Stimulated activated naive B cell treated with anti-CD40 and anti-IgM and Interleukin-4, amounts not matched to agents 10 μg/mL and 1 μg/mL and 100 μg/mL, for 72 hours (primary cell): ENCODE measurements at places on chromosomes 11 and 22.

- H3K36me3 ChIP-seq, result peaks cover 8% of the 10 kb centered on the region
- DNase-seq, result no peak
- peak overlapping the region; percentile 99 for H3K4me3 ChIP-seq
- no peaks in the 10 kb centered on the region for H3K27me3 ChIP-seq
- H3K27ac ChIP-seq, result peak overlapping the region; percentile 96
Measured at GRCh38 chr11:96339706-96340554, 3.1 kb downstream of the MAML2 start.

- no peaks in the 10 kb centered on the region for H3K27me3 ChIP-seq
- H3K4me3 ChIP-seq, result no peak overlapping the region
- no peak overlapping the region for H3K27ac ChIP-seq
- peaks cover 19% of the 10 kb centered on the region for H3K4me1 ChIP-seq
- peaks cover 51% of the 10 kb centered on the region for H3K36me3 ChIP-seq
Measured at GRCh38 chr11:32094923-32095322, 4.0 kb downstream of the RCN1 start.

- no peak overlapping the region for H3K27ac ChIP-seq
- DNase-seq, result no peak
- H3K36me3 ChIP-seq, result no peaks in the 10 kb centered on the region
- peaks cover 16% of the 10 kb centered on the region for H3K27me3 ChIP-seq
- peaks cover 4% of the 10 kb centered on the region for H3K4me1 ChIP-seq
Measured at GRCh38 chr11:75380716-75381420, 18.4 kb upstream of the RPS3 start.

GRCh38 chr22:35914665-35915476, 113.8 kb downstream of the RBFOX2 start:
- H3K4me3 ChIP-seq, result peak overlapping the region; percentile 21
- H3K27ac ChIP-seq, result peak overlapping the region; percentile 16
- peaks cover 18% of the 10 kb centered on the region for H3K4me1 ChIP-seq
- no peak for DNase-seq
- peaks cover 31% of the 10 kb centered on the region for H3K27me3 ChIP-seq

- no peak overlapping the region for H3K4me3 ChIP-seq
- no peaks in the 10 kb centered on the region for H3K4me1 ChIP-seq
- no peak for DNase-seq
- H3K27me3 ChIP-seq, result no peaks in the 10 kb centered on the region
- H3K36me3 ChIP-seq, result peaks cover 4% of the 10 kb centered on the region
Measured at GRCh38 chr11:133740963-133741362, 104.3 kb downstream of the SPATA19 start.

DNA sequence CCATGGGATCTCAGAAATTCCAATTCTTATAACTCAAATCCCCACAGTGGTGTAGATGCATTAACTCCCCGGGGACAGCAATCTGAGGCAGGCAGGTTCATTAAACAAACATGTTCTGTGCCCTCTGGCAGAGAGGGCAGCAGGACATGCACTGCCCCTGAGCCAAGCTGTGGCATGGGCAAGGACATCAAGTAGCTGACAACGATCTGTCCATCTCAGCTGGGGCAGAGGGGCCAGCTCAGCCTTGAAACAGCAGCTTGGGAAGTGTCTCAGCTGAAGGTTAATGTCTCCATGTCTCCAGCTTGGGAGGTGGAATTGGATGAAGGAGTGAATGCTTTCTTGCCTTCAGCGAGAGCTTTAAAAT, 13.6 kb downstream of the TMEM25 start:
- H3K4me3 ChIP-seq, result no peak overlapping the region
- H3K36me3 ChIP-seq, result peaks cover 31% of the 10 kb centered on the region
- H3K4me1 ChIP-seq, result no peaks in the 10 kb centered on the region
- H3K27me3 ChIP-seq, result no peaks in the 10 kb centered on the region

GRCh38 chr11:75140269-75141138, 10.4 kb upstream of the SLCO2B1 start:
- H3K27ac ChIP-seq, result no peak overlapping the region
- DNase-seq, result peak; percentile 55
- no peak overlapping the region for H3K4me3 ChIP-seq
- peaks cover 35% of the 10 kb centered on the region for H3K27me3 ChIP-seq

DNA sequence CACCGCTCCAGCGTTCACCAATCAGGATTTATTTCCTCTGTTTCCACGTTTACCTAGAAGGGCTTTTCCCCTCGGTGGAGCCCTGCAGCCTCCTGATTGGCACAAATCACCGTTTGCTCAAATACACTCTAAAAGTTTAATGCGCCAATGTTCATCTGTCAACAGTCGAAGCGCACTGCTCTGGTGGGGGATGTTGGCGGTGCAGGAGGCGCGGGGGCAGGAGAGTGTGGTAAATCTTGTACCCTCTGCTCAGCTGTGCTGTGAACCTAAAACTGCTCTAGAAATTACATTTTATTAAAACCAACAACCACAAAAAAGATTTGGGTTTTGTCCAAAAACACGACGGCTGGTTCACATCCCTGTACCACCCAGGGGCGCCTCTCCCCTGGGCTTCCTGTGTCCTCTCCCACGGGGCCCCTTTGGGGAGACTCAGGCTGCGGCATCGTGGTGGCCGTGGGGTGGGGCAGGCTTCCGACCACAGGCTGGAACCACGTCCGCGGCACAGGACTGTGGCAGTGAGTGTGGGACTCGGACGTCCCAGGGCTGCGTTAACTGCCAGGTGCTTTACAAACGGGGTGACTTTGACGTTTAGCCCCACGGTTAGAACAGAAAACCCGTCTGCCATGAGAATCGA, 13.5 kb downstream of the TTLL8 start:
- no peak overlapping the region for H3K27ac ChIP-seq
- DNase-seq, result no peak
- peaks cover 54% of the 10 kb centered on the region for H3K27me3 ChIP-seq
- peaks cover 3% of the 10 kb centered on the region for H3K4me1 ChIP-seq
- no peaks in the 10 kb centered on the region for H3K36me3 ChIP-seq

DNA sequence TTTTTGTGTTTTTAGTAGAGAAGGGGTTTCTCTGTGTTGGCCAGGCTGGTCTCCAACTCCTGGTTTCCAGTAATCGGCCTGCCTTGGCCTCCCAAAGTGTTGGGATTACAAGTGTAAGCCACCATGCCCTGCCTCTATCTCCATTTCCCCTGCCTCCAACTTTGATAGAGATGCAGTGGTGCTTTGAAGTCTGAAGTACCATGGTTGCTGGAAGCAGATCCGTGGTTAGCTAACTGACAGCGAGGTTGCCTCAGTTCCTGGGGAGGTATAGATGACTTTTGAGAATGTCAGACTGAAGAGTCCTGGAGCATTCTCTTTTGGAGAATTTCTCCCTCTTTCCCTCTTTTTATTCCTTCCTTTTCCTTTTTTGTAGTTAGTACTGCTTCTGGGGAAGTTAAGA, 111.5 kb upstream of the RRM1 start:
- peaks cover 13% of the 10 kb centered on the region for H3K36me3 ChIP-seq
- no peak overlapping the region for H3K27ac ChIP-seq
